ENCODE measurements at places on chromosomes 16 and 17.

GRCh38 chr16:2814551-2815298 is 2.3 kb upstream of the PRSS21 start:
- H3K4me3 ChIP-seq: no peak overlapping the region
- peaks cover 3% of the 10 kb centered on the region for H3K27me3 ChIP-seq
- H3K27ac ChIP-seq: no peak overlapping the region
- no peak for DNase-seq
- peaks cover 1% of the 10 kb centered on the region for H3K36me3 ChIP-seq

- DNase-seq: no peak
- H3K36me3 ChIP-seq: peaks cover 45% of the 10 kb centered on the region
- H3K27ac ChIP-seq: no peak overlapping the region
- peaks cover 21% of the 10 kb centered on the region for H3K4me1 ChIP-seq
- H3K27me3 ChIP-seq: no peaks in the 10 kb centered on the region
- no peak overlapping the region for H3K4me3 ChIP-seq
Observed at GRCh38 chr16:50079397-50080140, 13.8 kb downstream of the HEATR3 start.

DNA sequence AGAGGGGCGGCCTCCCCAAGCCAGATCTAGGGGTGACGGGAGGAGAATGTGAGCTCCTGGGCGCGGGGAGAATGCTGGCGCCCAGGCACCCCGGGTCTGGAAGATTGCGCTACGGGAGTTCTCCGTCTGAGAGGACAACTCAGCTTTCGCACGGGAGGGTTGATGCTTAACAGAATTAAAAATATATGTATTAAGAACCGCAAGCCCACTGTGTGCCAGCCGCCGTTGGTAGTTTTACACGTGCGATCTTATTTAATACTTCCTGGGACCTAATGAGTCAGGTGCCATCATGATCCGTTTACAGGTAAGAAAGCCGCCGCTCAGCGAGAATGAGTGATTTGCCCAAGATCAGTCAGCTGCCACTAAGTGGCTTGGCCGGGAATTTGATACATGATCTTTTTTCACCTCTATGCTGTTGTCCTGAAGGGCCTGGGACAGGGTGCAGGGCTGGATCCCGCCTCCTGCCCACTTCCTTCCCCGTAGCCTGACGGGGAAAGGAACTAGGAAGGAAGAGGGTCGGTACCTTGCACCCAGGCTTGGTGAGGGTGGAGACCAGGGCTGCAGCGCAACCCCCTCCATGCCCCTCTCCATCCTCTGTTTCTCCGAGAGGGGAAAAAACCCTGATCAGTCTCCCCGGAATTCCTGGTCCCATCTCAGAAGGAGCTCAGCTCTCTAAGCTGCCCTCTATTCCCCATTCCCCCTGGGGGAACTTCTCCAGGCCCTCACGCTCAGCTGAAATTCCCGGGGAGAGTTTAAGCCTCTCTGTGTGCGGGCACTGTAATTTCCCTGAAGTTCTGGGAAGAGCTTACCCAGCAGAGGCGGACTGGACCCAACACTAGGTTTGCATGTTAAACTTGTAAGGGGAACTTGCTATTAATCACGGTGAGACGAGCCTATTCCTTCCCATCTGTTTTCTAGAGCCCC is 983 bp downstream of the VAT1L start:
- H3K27me3 ChIP-seq: peaks cover 67% of the 10 kb centered on the region
- peaks cover 6% of the 10 kb centered on the region for H3K4me1 ChIP-seq
- no peak overlapping the region for H3K27ac ChIP-seq
- no peak for DNase-seq

GRCh38 chr17:611202-611601 is 103.4 kb downstream of the VPS53 start:
- no peaks in the 10 kb centered on the region for H3K4me1 ChIP-seq
- H3K27me3 ChIP-seq: no peaks in the 10 kb centered on the region
- DNase-seq: no peak
- H3K4me3 ChIP-seq: no peak overlapping the region
- peaks cover 14% of the 10 kb centered on the region for H3K36me3 ChIP-seq

DNA sequence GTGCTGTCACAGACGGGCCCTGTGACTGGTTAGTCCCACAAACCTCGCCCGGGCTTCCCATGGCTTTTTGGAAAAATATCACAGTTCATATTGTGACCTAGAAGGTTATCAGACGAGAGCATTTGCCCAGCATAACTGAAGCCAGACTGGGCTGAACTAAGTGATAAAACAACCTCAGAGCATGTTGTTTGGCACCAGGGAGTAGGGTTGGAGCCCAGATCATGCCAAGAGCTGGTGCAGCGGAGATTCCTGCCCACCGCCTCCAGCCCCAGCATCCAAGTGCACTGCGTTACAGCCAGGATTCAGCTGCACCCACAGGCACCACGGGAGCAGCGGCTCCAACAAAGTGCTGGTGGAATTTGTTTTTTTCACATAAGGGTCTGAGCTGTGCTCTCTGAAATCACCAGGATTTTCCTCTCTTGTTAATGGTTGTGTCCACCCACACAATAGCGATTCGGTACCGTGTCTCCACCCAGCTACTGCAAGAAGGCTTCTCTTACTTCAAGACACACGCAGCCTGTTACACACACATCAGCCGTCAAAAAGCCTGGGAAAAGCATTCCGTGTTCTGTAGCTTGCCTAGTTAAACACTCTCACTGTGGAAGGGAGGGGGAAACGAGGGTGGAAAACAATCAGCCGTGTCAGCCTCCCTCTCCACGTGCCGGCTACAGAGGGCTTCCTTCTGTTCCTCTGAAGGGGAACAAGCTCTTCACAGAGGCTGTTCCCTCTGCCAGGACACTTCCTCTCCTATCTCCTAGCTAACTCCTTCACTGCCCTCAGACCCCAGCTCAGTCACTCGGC is 273.8 kb downstream of the C16orf95 start:
- H3K36me3 ChIP-seq: no peaks in the 10 kb centered on the region
- no peak for DNase-seq
- H3K4me1 ChIP-seq: peaks cover 4% of the 10 kb centered on the region
- no peak overlapping the region for H3K4me3 ChIP-seq
- no peak overlapping the region for H3K27ac ChIP-seq
- peaks cover 10% of the 10 kb centered on the region for H3K27me3 ChIP-seq

DNA sequence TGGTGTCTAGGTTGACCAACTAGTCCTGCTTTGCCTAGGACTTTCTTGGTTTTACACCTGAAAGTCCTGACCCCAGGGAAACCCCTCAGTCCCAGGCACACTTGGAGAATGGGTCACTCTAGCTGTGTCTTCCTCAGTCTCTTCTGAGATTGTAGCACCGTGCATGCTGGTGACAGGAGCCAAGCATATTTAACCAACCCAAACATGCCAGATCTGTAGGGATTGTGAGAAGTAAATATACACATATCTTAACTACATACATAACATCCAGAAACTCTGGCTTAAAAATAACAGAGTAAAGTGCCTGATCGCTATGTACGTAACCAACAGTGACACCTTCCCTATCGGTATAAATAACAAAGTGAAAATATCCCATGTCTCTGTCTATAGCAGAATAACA is 158.1 kb downstream of the HAPSTR1 start:
- no peak overlapping the region for H3K27ac ChIP-seq
- no peak for DNase-seq

GRCh38 chr16:1430214-1430758 is 592 bp upstream of the PERCC1 start:
- H3K4me3 ChIP-seq: no peak overlapping the region
- H3K27me3 ChIP-seq: no peaks in the 10 kb centered on the region
- H3K36me3 ChIP-seq: no peaks in the 10 kb centered on the region
- no peaks in the 10 kb centered on the region for H3K4me1 ChIP-seq
- H3K27ac ChIP-seq: no peak overlapping the region

DNA sequence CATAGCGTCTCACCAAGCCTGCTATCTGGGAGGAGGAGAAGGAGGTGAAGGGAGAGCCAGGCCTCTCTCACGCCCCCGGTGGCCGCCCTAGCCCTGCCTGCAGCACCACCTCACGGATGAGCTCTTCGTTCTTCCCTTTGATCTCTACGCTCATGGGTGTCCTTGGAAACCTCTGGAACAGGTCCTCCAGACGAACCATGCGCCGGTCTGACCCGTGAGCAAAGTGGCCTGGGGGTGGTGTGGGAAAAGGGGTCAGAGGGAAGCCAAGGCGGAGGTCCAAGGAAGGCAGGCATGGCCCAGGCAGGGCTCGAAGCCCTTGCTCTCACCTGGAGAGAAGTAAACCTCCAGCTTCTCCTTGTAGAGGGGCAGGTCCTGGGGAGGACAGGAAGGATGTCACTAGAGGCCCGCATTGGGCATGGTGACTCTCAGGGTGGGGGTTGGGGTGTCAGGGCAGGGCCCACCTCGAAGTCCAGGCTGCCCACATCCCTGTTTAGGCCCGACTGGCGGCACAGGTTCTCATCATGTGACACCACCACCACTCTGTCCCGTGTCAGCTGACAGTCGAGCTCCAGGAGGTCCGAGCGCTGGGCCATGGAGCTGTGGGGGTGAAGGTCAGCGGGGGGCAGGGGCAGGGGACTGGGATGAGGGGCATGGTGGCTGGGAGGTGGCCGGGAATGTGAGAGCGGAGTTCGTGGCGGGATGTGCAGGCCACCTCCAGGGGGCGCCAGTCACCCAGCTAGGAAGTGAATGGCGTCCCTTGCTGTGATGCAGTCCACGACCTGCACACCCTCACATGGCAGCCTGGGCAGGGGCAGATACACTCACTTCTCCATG is 923 bp downstream of the GDPD3 start:
- no peaks in the 10 kb centered on the region for H3K27me3 ChIP-seq
- peak; percentile 74 for DNase-seq
- H3K36me3 ChIP-seq: peaks cover 3% of the 10 kb centered on the region
- H3K27ac ChIP-seq: no peak overlapping the region

- no peak for DNase-seq
- no peak overlapping the region for H3K27ac ChIP-seq
- H3K4me3 ChIP-seq: no peak overlapping the region
- no peaks in the 10 kb centered on the region for H3K36me3 ChIP-seq
- H3K4me1 ChIP-seq: peaks cover 7% of the 10 kb centered on the region
Observed at GRCh38 chr16:86597880-86598606, 19.7 kb downstream of the FOXL1 start.

DNA sequence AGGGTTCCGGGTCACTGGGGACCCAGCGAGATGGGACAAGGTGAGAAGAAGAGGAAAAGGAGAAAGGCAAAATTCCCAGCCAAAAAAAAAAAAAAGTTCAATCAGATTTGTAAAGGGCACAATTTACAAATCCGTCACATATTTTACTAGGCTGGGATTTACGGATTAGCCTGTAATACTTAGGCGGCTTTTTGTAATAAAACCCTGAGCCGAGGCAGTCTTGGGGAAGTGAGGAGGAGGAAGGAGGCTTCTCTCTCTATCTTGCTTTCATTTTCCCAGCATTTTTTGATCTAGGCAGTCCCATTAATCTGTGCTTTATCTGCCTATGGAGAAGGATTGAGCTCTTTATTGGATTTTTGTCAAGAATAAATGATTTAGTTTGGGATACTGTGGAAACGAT is 130.6 kb upstream of the SDK2 start:
- DNase-seq: no peak
- no peaks in the 10 kb centered on the region for H3K27me3 ChIP-seq
- no peaks in the 10 kb centered on the region for H3K36me3 ChIP-seq

DNA sequence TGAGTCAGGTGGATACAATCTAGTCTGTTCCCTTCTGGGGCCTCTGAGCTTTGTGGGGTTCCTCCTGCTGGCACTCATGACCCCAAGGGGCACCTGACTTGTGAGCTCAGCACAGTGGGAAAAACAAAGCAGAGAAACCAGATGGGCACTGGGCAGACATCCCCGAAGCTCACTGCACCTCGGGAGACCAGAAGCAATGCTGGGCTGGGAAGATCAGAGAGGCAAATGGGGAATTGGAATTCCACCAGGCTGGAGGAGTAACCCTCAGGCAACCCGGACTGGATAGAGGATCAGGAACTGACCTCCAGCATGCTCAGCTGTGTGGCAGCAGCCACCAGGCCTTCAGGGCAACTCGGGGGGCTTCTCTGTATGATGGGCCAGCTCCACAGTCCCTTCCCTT is 50.3 kb downstream of the ABCC12 start:
- H3K27ac ChIP-seq: no peak overlapping the region
- H3K4me1 ChIP-seq: peaks cover 3% of the 10 kb centered on the region
- no peak for DNase-seq

DNA sequence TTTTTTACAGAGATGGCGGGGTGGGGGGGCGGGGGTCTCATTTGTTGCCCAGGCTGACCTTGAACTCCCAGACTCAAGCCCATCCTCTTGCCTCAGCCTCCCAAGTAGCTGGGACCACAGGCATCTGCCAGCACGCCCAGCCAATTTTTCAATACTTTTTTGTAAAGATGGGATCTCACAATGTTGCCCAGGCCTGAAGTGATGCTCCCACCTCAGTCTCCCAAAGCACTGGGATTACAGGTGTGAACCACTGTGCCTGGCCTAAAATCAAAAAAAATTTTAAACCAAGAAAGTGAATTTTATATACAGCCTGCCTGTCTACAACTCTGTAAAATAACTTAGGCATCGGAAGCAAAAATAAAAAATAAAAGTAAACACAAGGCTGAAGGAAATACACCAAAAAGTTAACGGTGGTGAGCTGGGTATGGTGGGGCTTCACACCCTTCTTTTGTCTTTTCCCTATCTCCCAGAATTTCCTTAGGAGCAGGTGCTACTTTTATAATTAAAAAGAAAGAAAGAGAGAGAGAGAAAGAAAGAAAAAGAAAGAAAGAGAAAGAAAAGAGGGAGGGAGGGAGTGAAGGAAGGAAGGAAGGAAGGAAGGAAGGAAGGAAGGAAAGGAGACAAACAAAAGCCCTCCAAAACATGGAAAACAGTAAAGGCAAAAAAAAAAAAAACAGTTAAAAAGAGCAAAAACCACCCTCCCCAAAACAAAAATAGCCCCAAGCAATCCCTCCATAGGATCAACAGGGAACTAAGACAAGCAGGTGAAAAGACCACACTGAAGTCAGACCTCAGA is 51.4 kb downstream of the TBC1D16 start:
- no peak overlapping the region for H3K4me3 ChIP-seq
- no peaks in the 10 kb centered on the region for H3K27me3 ChIP-seq
- DNase-seq: no peak
- H3K36me3 ChIP-seq: no peaks in the 10 kb centered on the region
- H3K27ac ChIP-seq: no peak overlapping the region

DNA sequence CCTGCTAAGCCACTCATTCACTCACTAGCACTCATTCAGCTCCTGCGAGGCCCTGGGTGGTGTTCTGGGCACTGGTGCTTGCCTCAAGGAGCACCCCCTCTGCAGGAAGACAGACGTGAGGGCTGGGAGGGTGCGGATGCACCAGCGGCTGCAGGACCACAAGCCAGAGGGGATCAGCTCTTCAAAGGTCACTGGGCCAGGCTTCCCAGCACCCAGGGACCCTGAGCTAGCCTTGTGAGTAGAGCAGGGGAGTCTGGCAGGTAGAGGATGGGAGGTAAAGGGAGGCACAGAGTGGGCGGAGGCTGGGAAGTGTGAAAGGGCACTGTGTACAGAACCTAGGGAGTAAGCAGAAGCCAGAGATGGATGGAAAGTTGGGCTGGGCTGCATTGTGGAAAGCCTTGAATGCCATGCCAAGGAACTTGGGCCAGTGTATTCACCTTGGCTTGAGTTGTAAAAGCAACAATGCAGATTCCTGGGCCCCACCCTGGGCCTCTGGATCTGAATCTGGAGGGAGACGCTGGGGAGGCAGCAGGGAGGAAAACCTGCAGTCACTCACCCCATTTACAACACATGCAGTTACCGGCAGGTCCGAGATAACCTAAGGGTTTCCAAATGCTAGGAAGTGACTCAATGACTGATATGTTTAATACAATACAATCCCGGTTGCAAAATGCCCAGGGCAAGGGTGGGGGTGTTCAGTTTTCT is 1.7 kb downstream of the IL4R start:
- DNase-seq: peak; percentile 67
- H3K4me1 ChIP-seq: peaks cover 62% of the 10 kb centered on the region
- peak overlapping the region; percentile 98 for H3K4me3 ChIP-seq
- H3K27me3 ChIP-seq: no peaks in the 10 kb centered on the region
- peaks cover 57% of the 10 kb centered on the region for H3K36me3 ChIP-seq

All from activated naive CD8-positive, alpha-beta T cell treated with anti-CD3 and anti-CD28 coated beads for 36 hours (primary cell).